CD4-positive, alpha-beta memory T cell (primary cell): ENCODE measurements at places on chromosomes 4 and X.

GRCh38 chr4:109375778-109376414 is 57.7 kb upstream of the SEC24B start:
- no peak for DNase-seq

- no peak for DNase-seq
Measured at GRCh38 chrX:130555341-130555740, 153.6 kb downstream of the RBMX2 start.

DNA sequence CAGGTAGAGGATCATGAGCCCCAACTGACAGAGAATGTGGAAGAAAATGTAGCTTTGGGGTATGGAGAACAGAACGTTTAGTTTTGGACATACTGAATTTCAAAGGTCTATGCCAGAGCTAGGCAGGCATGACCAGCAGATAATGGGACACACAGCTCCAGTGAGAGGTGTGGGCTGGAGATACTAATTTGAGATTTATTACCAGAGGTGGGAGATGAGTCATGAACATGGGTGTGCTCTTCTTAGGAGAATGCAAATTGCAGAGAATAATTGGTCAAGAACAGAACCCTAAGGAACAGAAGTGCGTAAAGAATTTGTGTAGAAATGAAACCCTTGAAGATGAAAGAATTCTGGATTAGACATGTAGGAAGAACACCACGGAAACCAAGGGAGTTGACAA is 125.2 kb downstream of the PACRGL start:
- no peak for DNase-seq

- no peak for DNase-seq
Measured at GRCh38 chr4:158122501-158122900, 50.3 kb downstream of the GASK1B start.

DNA sequence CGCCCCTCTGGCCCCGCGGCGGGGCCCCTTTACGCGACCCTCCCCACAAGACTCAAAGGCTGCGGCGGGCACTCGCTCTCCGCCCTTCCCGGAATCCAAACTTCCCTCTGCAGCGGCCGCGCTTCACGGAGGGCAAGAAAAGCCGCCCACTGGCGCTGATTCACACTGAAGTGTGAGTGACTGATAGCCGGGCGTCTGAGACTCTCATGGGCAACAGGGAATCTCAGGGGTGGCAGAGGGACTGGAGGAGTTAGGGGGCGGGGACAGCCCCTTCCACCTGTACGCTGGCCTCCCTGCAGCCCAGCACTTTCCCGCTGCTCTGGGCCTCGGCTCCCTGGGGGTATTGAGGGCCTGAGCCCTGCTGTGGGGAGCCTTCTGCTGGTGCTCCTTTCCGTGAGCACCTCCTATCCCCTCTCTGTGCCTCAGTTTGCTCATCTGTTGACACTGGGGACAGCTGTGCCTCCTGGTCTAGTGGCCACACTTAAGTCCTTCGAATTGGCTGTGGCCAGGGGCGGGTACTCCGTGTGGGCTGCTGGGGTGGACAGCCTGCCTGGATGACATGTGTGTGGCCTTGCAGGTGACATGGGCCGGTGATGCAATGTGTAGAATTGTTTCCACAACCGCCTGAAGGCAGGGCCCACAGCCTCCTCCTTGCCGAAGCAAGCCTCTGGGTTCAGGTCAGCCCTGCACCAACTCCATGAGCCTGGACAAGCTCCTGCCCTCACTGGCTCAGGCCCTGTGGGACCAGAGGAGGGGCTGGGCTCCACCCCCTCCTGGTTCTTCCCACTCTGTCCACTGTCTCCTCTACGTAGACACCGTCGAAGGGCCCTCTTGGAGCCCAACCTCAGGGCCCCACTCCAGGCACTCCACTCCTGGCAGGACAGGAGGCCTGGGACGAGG is 951 bp downstream of the SH3BP2 start:
- no peak for DNase-seq

GRCh38 chr4:72375073-72375736 is 193.8 kb downstream of the ADAMTS3 start:
- DNase-seq: no peak

DNA sequence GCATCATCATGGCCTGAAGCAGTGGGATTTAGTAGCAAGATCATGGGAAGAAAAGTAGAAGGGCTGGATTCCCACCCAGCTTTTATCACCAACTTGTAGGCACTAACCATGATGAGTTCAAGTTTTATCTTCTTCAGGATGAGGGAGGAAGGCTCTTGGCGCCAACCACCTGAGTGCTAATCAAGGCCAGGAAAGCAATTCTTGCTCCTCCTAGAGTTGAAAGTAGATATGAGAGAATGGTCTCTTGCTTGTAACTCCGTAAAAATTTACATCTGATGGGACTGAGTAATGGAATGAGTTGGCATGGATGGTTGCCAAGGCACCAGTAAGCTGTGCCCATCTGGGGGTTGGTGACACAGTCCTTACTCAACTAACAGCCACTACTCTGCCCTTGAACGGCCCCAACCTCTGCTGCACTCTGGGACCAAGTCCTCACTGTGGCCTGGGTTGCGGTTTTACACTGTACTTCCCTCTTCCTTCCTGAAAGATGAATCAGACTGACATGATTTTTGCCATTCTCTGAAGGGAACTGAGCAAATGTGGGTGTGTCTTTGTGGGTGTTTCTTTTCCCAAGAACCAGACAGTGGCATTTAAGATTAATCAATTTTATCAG is 39.4 kb upstream of the NDP start:
- DNase-seq: peak; percentile 11

DNA sequence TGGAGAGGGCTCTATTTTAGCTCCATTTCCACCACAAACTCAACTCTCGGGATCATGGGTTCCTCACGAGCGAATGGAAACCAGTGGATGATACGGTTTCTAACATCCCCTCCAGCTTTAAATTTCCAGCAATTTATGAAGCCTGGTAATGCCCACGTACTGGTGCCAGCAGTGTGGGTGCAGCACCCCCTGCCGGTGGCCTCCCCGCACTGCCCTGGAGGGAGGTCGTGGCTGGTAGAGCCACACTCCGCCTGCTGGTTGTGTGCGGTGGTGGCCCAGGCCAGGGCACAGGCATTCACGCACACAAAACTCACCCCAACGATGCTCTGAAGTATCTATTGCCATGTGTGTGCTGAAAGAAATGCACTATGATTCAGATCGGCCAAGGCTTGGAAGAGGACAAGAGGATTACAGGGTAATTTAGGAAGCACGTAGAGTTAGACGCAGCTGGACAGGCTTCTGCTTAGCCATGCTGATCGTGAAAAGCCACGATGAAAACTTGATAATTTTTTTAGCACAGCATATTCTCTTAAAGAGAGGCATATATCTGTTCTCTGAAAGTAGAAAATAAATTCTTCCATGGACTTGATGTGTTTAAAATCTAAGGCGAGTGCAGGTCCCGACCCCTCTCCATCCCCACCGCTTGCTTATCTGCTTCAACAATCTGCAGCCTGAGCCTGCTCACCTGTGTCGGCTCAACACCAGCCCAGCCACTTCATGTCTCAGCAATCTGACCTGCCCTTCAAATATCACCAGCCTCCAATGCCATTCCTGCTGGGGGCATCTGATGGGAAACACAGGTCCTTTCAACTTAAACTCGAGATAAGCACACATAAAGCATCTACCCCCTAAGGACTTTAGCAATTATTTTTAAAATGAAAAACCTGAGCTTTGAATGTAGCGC is 59.1 kb downstream of the SCD5 start:
- DNase-seq: peak; percentile 16

DNA sequence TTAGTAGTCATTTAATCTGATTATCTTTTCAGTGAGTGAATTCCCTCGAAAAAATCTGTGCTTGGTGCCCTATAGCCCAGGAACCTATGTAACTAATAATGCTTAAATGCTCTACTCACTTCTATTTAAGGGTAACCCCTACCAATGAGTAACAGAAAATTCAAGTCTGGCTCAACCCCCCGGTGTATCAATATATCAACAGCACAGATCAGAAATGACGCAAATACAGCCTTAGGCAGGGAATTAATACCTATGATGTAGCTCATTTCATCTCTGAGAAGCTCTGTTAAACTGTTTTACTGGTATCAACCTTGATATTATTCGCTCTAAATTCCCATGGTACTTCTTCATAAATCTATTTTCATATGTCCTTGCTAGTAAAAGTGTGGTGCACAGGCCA is 28.6 kb downstream of the PDGFC start:
- no peak for DNase-seq

DNA sequence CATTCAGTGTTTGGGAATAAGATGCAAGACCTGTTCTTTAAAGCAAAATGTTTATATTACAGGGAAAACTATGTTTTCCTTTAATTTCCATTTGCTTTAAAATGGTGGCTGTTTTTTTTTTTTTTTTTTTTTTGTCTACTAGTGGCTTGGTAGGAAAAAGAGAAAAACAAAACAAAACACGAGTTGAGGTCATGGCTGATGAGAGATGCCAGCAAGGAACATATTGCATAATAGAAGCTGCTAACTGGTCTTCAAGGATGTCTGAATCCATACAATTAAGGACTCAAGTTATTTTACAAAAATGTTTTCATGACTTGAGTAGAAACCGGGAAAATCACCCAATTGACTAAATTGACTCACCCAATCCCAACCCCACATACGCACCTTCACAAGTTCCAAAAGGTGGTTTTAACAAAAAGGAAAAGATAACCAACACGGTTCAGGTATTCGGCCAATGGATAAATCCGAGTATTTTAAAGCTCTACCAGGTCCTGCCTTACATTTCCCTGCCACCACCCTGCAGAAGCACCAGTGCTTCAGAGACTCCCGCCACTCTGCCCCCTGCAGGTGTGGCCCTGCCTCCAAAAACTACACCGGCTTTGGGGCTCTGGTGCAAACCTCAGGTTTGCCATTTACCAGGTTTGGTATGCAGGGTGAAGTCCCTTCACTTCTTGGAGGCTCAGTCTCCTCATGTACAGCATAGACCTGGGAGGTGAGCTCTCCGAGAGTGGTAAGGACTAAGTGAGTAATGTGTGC is 27.1 kb downstream of the PIR start:
- no peak for DNase-seq

DNA sequence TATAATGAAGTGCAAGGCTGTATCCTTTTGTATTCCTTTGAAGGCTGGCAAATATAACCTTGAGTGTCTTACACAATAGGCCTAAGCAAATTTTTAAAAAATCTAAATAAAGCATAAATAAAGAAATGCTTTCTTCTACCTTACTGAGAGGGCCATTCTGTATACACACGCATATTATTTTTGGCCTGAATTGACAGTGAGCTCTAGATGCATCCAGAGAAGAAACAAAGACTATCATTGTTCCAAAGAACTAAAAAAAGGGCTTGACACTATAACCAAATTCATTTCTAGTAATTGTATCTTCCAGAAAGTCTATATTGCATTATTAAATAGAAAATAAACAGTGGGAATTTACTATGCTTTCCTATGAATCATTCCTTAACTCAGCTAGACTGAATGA is 100.2 kb downstream of the MAGEB17 start:
- DNase-seq: no peak

DNA sequence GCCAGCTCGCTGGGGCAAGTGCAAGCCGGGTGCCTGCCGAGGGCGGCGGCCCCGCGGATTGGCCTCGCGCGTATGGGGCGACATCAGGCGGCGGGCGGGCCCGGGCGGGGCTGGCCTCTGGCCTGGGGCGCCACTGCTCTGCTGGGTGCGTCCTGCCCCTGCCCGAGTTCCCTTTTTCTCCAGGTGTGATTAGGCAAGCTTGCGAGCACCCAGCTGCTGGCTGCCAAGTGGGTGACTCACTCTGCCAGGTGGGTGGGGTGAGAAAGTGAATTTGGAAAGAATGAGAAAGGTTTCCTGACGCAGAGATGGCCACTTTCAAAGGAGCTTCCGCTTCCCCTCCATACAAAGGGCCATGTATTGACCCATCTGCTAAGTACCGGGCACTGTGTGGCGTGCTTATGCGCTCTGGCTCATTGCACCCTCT is 32.5 kb downstream of the FGFBP1 start:
- no peak for DNase-seq

DNA sequence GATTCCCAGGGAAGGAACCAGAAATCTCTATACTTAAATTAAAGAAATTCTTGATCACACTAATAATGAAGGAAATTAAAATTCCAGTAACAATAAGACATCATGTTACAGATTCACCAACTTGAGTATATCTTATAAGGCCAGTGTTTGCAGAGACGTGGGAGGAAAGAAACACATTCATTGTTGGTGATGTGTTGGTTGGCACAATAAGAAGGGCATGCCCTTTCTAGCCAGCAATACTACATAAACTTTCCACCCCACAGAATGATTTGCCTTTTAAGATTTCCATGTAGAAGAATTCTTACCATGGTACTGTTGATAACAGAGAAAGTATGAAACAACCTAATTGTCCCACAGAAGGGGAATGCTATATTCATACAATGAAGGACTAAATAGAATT is 581.5 kb downstream of the STIM2 start:
- DNase-seq: no peak

DNA sequence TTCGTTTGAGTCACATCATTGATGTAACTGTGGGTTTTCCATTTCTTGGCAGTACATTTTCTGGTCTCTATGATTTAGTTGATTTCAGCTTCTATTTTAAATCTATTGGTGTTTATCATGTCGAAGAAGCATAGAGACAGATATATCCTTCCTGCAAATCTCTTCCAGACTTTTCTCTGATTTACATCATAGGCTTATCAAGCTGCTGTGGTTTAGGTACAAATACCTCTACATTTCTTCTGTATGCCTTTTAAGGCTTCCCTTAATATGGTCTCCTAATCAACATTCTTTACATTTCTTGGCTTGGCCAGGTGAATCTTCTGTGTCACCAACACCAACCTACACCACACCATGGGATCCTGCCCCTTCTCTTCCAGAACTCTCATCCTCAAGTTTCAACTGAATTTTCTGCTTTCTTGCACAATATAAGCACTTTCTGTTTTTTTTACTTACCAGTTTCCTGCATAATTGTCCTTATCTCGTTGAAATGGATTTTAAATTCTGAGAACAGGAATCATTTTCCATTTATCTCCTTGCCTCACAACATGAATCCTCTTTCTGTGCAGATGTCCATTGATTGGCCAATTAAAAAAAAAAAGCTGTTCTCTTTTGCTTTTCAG is 626.9 kb downstream of the ANKRD50 start:
- DNase-seq: no peak

DNA sequence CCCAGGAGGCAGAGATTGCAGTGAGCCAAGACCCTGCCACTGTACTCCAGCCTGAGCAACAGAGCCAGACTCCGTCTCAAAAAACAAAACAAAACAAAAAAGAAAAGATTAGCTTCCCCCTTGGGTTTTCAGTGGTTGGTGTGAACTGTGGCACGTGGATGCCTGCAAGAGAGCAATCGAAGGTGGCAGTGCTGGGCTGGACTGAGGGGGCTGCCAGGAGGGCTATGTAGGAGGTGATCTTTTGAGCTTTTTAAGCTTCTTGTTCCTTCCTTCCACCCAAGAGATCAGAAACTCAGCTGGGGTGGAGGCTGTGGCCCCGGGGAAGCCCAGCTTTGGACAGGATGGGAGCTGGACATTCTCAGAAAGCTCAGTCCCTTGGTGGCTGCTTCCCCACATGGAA is 49.6 kb downstream of the PRPS1 start:
- DNase-seq: no peak

GRCh38 chr4:129342819-129343408 is 247.0 kb downstream of the C4orf33 start:
- DNase-seq: no peak

DNA sequence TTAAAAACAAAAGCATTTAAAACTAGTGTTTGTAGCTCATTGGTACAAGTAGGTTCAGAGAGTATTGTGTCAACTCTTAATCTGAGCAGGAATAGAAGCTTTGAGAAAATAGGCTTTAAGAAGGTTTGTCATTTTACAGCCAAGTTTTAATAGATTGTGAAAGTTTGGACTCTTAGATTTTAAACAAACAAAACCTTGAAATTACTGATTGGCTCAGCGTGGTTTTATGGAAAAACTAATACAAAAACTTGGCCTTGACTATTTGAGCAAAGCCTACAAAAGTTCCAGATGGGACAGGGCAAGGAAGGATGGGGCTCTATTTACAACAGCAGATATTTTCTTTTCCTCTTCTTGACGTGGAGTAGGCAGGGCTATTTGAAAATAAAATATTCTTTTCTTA is 16.5 kb downstream of the ZFX start:
- DNase-seq: no peak
